K562 (cell line): ENCODE measurements at places on chromosomes 5 and 9. TPM values are rescaled to one million over a fixed set of nuclear protein-coding genes. Genes with fewer than 3 reads are reported as not detected.

Gene IFNA2
- not detected in 2 replicates for polyA plus RNA-seq

Gene SLC25A51
- polyA plus RNA-seq, result 18.7 and 22.3 TPM in 2 replicates

GRCh38 chr5:59790776-59791475 lies 102.6 kb downstream of the PDE4D start:
- DNase-seq, result no peak
- H3K4me3 ChIP-seq, result no peak overlapping the region
- H3K27ac ChIP-seq, result no peak overlapping the region
- no peaks in the 10 kb centered on the region for H3K36me3 ChIP-seq

DNA sequence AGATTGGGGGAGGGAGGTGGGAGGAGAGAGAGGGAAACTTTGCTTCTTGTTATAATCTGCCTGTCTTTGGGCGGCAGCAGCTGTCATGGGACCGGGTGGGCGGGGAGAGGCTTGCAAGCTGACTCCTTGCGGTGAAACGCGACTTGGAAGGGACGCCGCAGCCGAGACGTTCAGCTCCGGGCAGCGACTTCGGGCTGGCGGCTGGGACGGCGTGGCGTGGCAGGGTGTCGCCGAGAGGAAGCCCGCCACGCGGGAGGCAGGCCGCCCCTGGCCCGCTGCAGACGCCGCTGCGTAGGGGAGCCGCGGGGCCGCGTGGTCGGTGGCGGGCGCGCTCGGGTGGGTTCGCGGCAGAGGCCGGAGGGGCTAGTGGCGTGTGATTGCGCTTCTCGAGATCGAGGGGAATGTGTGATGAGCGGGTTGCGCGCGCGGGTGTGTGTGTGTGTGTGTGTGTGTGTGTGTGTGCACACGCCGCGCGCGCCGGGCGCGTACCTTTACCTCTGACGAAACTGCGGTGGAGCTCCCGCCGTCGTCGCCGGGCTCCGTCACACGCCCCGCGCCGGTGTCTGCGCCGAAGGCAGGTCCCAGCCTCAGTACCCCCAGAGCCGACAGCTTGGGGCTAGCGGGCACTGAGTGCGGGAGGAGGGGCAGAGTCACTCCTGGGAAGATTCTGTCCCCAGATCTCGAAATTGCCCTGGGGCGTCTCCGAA lies 1.7 kb downstream of the PPARGC1B start:
- H3K36me3 ChIP-seq, result peaks cover 26% of the 10 kb centered on the region; the same call in 2 of the 3 replicates
- H3K4me1 ChIP-seq, result peaks cover 16% of the 10 kb centered on the region; the same call in 2 of the 3 replicates
- H3K27me3 ChIP-seq, result no peaks in the 10 kb centered on the region

DNA sequence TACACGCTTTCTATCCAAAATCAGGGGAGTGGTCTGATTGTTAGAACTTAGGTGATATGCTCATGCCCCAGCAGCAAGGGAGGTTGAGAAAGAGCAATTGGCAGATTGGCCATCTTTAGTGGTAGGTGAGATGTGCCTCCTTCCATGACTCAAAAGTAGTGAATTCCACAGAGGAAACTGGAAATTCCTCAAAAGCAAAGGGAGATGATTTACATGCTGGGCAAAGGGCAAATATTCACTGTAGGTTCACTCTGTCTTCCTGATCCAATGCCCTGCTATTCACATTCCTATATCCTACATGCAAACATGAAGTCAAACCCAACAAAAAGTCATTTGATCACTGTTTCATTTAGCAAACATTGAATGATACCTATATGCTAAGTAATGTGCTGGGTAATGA lies 130.1 kb upstream of the ZNF608 start:
- no peak for DNase-seq
- no peaks in the 10 kb centered on the region for H3K27me3 ChIP-seq
- no peaks in the 10 kb centered on the region for H3K36me3 ChIP-seq
